Urinary bladder (tissue), 4 donors: ENCODE measurements at places on chromosomes 1 and 21. TPM values are rescaled to one million over a fixed set of nuclear protein-coding genes. Genes with fewer than 3 reads are reported as not detected.

The ADORA3 gene
- 1.6 TPM for total RNA-seq

The ASCL5 gene
- not detected for total RNA-seq

The ICOSLG gene
- total RNA-seq, result 2.7 TPM

The CYP2J2 gene
- total RNA-seq, result 14.2 TPM

The AMY1C gene
- not detected for total RNA-seq
